Fibroblast of skin of left quadriceps (primary cell): ENCODE measurements at places on chromosomes 3 and 15.
A peak's percentile ranks its signal among the peaks of the same experiment; 100 is the strongest.

- no peak for DNase-seq
Measured at GRCh38 chr3:186700267-186700666, 16.9 kb upstream of the KNG1 start.

DNA sequence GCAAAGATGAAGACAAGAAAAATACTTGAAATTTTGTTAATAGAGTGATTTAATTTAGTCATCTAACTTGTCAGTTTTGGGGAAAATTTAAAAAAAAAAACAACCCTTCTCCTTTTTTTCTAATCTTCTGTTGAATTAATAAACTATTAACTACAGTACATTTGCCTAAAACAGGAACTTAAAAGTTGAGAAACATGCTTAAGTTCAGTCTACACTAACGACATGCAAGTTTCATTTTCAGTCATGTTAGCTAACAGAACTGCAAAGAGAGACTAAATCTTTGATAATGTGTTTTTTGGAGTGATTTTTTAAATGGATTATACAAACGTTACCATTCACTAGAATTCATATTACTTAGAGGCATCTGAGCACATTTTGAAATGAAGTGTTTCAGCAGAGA lies 71.9 kb upstream of the MBNL1 start:
- DNase-seq, result no peak

- no peak for DNase-seq
Measured at GRCh38 chr3:24012589-24013269, 67.6 kb downstream of the NR1D2 start.

- no peak for DNase-seq
Measured at GRCh38 chr3:188559072-188559429, 405.1 kb downstream of the LPP start.

DNA sequence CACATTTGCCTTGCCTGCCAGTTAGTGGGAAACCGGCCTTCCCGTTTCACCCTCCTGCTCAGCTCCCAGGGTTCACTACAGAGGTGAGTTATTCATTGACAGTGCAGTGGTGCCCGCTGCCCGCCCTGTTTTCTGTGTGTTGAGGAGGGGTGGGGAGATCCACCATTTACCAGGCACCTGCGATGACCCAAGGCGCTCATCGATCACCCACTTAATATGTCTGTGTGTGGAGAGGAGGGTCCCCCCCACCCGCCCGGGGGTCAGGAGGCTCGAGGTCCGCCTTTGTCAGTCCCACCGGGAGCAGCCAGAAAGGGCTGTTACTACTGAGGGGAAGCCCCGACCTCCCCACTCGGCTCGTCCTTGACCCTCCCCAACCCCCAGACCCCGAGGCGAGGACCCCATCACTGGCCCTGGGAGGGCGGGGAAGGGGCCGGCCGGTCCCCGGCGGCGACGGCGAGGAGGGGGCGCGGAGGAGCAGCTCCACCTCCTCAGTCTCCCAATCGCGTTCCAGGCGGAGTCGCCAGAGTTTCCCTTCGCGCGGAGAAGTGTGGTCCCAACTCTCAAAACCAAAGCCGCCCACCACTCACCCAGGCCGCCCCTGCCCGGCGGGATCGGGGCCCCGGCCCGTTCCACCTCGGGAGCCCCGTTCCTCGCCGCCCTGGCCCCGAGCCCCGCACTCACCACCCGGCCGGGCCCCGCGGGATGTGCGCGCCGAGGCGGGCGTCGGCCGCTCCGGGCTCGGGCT lies 1.1 kb downstream of the PLXNB1 start:
- DNase-seq, result no peak

DNA sequence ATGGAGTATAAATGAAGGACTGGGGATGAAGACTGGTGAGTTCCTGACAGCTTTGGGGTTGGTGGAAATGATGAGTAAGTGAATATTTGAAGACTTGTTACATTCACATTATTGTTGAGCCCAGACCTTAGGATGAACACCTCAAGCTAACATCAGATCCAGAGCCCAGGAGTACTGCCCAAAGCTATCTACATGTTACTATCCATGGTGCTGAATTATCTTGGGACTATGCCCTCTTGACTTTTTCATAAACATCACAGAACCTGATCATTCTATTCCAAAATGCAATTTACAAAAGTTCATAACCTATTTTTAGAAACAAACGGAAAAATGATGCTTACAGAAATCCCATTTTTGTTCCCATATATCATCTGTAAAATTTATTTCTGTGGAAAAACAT lies 613.3 kb downstream of the TUSC7 start:
- peak; percentile 4 for DNase-seq

DNA sequence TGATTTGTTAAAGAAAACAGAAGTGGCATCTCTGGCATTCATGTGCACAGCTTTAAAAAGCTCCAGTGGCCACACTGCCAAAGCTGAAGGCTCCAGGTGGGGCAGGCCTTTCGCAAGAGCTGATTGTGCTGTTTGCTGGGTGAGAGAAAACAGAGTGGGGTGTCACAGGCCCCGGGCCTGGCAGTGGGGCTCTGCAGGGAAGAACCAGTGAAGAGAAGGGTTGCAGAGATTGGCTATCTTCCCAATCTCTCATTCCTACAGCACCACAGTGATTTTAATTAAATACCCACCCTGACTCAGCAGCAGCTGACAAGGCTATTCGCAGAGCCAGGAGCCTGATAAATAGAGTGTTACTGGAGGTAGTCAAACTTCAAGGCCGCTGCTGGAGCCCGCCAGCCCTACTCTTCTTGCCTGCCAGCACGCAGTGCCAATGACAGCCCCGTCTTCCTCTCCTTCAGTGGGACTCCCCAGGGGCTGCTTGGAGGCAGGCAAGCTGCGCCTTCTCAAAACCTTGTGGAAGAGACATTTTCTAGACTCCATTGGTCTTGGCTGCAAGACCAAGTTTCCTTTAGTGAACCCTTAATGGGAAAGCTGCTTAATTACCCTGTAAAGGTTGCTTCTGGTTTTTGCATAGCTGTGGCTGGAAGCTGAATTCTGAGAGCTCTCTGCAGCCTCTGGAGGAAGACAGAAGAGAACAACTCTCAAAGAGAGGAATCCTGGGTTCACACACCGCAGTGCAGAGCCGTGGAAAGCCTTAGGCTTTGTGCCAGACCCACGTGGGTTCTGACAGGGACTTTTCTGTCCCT lies 225.8 kb upstream of the SLCO3A1 start:
- peak; percentile 4 for DNase-seq

DNA sequence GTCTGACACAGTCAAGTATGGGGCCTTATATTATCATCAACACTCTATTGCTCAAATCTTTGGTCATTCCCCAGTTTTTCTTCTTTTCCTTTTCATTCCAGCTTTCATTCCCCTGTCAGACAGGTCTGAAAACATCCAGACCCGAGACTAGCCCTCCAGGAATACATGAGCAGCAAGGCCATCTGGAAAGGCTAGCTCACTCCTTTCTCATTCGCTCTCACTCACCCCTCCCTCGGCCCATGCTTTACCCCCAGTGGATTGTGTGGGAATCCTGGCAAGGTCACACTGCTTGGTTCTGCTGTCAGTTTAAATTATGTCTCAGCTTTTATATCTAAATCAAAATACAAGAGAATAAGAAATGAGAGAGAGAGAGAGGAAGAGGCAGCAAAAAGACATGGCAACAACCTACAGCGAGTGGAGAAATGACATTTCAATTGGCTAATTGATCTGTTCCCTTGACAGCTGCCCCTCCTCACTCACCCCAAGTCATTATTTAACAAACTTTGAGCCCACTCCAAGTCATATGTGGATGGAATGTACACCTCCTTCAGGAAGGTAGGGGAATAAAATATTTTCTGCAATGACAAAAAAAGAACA lies 962.2 kb downstream of the TUSC7 start:
- DNase-seq, result no peak

GRCh38 chr15:90873998-90874605 lies 5.7 kb downstream of the FURIN start:
- DNase-seq, result no peak

DNA sequence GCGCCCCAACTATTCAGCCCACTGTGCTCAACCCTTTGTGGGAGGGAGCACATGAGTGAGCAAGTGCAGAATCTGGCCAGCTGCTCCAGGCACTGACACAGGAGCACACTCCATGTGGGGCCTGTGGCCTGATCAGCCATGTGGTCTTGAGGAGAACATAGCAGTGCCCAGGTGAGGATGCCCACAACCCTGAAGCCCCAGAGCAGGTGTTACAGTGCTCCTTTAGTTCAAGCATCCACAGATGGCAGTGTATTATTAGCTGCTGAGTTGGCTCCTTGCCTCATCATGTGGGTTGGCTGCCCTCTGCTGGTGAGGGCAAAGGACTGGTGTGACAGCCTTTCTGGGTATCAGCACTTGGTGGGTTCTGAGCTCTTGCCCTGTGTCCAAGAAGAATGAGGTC lies 1588.2 kb downstream of the SI start:
- peak; percentile 1 for DNase-seq

GRCh38 chr15:88535100-88535499 lies 11.4 kb downstream of the DET1 start:
- no peak for DNase-seq

GRCh38 chr15:59298225-59298853 lies 74.3 kb downstream of the MYO1E start:
- DNase-seq, result no peak
